ENCODE measurements at places on chromosomes 1 and 21.

DNA sequence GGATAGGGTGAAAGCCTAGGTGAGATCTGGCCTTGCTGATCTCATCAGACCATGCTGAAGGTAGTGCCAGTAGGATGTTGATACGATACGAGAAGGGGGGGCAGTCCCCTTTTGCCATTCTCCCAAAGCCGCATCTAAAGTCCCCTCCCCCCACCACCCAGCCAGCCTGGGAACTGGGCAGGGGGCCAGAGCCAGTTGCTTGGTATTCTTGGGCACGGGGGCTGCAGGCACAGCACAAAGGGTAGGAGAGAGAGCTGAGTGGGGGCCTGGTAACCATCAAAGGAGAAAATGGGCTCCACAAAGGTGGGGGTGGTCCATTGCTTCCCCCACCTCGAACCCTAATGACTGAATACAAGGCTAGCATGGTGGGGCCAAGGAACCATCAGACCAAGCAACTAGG lies 5.4 kb downstream of the PEA15 start:
- no peak for DNase-seq

DNA sequence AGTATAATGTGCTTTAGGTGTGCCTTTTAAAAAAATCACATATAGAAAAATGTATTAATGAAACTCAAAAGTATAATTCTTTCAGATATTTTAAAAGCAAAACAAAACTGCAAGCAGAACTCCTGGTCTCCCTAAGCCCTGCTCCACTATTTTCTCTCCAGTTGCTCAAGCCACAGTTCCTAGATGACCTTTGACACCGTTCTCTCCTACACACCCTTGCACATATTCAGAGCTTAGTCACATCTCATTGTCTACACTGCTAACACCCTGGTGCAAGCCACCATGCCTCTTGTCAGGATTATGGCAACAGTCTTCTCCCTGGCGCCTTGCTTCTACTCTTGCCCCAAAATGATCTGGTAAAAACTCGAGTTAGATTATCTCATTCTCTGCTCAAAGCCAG lies 50.2 kb upstream of the ROR1 start:
- DNase-seq = no peak

- no peak for DNase-seq
Observed at GRCh38 chr1:60874718-60875117, 207.6 kb upstream of the NFIA start.

DNA sequence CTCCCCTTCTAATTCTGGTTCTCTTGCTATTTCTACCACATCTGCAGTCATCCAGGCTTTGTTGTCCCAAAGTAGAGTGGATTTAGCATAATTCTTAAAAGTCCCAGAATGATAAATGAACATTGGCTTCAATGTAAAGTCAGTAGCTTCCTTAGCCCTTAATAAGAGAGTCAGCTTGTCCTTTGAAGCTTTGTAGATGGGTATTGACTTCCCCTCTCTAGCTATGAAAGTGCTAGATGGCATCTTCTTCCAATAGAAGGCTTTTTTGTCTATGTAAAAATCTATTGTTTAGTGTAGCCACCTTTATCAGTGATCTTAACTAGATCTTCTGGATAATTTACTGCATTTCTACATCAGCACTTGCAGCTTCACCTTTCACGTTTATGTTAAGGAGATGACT lies 181.4 kb upstream of the B3GALT2 start:
- DNase-seq = no peak

DNA sequence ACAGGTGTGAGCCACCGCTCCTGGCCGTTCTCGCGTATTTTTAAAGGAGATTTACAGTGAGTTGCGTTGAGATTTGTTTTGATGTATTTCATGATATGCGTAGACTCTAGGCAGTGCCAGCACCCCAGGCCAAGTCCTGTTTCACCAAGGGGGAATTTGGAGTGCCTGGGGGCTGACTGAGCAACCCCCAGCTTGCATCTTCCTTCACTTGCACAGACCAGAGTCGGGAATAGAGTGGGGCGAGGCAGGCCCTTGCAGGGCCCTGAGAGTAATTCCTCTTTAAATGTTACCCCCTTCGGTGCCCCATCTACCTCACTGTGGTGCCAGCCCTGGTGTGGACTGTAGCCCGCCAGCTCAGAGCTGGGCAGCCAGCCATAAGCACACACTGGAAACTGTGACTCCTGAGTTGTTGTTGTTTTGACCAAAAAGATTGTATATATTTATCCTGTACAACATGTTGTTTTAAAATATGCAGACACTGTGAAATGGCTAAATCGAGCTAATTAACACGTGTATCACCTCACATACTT lies 269.5 kb downstream of the NPHP4 start:
- no peak for DNase-seq

- no peak for DNase-seq
Observed at GRCh38 chr1:227136210-227136820, 182.0 kb downstream of the CDC42BPA start.

GRCh38 chr1:12359359-12360133 lies 129.7 kb downstream of the VPS13D start:
- peak; percentile 25 for DNase-seq

DNA sequence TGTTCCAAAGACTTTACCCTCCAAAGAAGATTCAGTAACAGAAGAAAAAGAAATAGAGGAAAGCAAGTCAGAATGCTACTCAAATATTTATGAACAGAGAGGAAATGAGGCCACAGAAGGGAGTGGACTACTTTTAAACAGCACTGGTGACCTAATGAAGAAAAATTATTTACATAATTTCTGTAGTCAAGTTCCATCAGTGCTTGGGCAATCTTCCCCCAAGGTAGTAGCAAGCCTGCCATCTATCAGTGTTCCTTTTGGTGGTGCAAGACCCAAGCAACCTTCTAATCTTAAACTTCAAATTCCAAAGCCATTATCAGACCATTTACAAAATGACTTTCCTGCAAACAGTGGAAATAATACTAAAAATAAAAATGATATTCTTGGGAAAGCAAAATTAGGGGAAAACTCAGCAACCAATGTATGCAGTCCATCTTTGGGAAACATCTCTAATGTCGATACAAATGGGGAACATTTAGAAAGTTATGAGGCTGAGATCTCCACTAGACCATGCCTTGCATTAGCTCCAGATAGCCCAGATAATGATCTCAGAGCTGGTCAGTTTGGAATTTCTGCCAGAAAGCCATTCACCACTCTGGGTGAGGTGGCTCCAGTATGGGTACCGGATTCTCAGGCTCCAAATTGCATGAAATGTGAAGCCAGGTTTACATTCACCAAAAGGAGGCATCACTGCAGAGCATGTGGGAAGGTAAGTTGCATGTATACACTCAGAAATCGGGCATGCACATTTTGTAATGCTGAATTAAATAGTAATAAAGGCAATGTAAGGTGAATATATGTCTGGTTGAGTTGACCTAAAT lies 97.2 kb downstream of the ZFYVE9 start:
- no peak for DNase-seq

DNA sequence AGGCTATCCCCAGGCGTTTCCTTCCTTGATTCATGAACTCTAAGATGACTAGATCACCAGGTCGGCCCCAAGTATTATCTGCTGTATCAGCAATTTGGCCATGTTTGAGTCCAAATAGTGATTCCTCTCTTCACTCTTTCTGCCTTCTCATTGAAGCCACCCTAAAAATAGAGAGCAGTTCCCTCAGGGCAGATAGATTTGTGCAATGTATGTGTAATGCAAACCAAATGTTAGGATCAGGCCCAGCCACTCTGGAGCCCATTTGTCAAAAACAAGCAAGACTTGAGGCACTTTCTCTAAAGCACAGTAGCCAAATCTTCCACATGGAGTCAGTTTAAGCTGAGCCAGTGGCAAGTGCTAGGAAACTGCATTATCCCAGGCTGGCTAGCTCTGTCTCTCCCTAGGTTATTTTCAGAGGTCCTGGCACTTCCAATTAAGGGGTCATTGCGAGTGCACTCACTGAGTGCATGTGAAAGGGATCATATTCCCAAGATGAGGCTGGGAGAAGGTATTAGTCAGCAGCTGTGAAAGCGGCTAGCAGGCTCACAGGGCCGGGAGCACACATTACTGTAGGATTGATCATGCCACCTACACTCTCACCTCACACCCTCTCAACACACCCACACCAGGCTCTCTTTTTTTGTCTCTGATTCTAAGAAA lies 97.9 kb upstream of the RAB3GAP2 start:
- DNase-seq = no peak

GRCh38 chr1:245475126-245475525 lies 320.3 kb downstream of the KIF26B start:
- DNase-seq = no peak

DNA sequence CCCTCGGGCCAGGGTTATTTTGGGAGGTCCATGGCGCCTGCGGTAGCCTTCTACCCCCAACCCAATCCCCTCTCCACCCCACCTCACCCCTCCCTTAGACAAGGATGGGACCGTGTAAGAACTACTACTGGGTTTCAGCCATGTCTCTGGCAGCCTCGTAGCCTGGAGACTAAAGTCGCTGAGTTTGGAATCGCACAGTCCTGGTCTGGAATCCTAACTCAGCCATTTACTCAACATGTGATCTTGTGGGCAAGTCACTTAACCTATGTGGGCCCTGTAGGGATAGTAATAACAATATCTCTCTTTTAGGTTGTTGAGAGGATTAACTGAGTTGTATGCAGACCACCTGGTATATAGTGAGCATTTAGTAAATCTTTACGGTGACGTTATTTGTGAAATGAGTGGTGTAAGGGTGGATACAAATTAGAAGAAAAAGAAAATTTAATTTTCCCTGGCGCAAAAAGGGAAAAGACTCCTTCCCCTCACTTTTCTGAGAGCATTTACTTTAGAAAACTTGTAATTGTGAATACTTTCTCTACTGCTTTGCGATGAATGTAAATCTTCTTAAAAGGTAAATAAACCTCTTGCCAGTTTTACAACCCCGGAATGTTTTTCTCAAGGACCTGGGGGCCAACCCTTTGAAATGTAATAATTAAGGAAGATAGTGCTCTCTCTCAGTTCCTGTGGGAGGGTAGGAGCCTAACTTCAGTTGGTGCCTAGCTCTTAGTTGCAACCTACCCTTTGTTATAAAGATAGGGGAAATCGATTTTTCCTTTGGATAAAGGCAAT lies 615 bp upstream of the MRPS15 start:
- DNase-seq = no peak

Measured in activated naive CD4-positive, alpha-beta T cell treated with anti-CD3 and anti-CD28 coated beads, Interleukin-2, amount 10 ng/mL, durations not matched to agents 7 days and 5 days (primary cell).